Hematopoietic multipotent progenitor cell treated with erythropoietin and hydrocortisone succinate and interleukin-3 and kit ligand, for 6 days (in vitro differentiated cells): ENCODE measurements at places on chromosomes 13 and 19.

DNA sequence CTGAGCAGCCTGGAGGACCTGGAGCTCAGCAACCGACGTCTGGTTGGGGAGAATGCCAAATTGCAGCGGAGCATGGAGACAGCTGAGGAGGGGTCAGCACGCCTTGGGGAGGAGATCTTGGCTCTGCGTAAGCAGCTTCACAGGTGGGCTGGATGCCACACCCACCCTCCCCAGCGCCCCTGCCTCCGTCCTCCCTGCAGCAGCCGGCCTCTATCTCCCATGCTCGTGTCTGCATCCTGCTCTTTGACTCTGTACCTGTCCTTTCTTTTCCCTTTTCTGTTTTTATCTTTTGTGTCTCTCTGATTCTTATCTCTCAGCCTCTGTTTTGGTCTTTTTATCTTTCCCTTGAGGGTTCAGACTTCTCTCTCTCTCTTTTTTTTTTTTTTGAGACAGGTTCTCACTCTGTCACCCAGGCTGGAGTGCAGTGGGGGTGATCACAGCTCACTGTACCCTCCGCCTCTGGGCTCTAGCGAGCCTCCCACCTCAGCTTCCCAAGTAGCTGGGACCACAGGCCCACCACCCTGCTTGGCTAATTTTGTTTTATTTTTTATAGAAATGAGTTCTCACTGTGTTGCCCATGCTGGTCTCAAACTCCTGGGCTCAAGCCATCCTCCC, 10.1 kb downstream of the KASH5 start:
- DNase-seq, result no peak

DNA sequence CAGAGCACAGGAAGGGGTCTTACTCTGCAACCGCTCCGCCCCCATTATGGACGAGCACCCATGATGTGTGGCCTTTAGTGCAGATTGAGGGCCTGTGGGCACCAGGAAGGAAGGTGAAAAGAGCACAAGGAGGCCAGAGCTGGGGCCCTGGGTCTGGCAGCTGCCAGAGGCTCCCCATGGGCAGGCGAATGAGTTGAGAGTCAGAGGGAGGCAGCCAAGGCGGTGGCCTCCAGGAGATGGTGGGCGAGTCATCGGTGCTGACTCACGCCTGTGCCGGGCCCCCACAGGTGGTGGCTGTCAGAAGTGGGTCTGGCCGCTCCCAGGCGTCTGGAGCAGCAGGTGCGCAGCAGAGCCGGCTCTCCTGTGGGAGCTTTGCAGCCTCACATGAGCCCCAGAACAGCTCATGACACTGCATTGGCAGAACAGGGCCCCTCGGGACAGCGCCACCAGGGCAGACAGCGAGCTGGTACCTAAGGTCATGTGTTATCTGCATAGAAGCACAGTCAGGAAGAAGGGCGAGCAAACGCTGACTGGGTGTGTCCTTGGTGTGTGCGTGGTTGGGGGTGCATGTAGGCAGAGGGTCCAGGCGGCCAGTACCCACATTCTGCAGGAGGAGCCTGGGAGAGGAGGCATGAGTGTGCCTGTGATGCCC, 68.8 kb downstream of the CHST8 start:
- DNase-seq, result no peak

GRCh38 chr13:110242615-110243014, 64.3 kb downstream of the COL4A1 start:
- DNase-seq, result no peak

GRCh38 chr13:21427741-21428140, 31.4 kb downstream of the ZDHHC20 start:
- no peak for DNase-seq

GRCh38 chr13:27168906-27169657, 2.5 kb downstream of the USP12 start:
- no peak for DNase-seq
